ENCODE measurements at places on chromosomes 13 and 19.
A peak's percentile ranks its signal among the peaks of the same experiment; 100 is the strongest.

DNA sequence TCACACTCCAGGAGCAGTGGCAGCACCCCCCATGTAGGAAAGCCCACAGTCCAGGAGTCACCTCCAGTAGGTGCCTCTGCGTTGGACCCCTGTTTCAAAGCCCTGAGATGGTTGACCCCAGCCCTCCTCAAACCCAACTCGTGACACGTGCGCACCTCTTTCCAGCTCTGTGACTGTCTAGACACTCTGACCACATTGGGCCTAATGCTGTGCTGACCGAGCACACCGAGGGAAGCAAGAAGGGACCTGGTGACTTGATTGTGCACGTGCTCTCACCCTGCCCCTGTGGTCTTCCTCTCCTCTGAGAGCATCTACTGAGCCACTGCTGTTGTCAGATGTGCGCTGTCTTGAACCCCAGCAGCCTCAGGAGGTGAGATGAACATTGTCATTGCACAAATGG is 22.9 kb upstream of the SLC35E1 start:
- DNase-seq, result no peak

DNA sequence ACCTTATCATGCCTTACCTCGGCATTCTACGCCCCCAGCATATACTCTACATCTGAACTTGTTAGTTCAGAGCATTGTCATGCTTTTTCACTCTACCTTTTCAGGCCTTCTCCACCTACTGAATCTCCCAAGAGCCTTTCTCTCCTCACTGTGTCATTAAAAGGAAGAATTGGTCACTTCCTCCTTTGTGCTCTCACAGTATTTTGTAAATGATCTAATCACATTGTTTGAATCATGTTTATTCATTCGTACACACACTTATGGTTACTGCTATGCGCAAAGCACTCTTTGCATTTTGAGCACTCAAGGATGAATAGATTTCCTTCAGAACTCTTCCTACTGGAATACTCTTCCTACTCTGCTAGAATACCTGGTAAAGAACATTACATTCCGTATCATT is 15.8 kb upstream of the ELF1 start:
- DNase-seq, result no peak

GRCh38 chr13:70829748-70830147 is 721.5 kb upstream of the KLHL1 start:
- no peak for DNase-seq

GRCh38 chr13:47085346-47085745 is 188.5 kb upstream of the HTR2A start:
- DNase-seq, result no peak

DNA sequence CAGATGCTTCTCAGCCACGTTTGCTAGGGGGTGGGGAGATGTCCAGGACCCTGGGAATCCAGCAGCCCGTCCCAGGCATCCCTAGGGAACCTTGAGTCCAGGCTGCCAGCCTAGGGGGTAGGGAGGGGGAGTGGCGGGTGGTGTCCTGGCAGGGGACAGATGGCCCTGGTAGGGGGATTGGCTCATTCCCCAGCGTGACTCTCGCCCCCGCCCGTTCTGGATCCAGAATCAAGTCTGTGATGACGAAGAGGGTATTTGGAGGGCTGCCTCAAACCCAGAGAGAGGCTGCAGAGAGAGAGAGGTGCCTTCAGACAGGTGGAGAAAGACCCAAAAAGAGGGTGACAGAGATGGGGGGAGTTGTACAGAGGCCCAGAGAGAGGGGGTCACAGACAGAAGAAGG is 4.1 kb downstream of the SLC17A7 start:
- DNase-seq, result no peak

DNA sequence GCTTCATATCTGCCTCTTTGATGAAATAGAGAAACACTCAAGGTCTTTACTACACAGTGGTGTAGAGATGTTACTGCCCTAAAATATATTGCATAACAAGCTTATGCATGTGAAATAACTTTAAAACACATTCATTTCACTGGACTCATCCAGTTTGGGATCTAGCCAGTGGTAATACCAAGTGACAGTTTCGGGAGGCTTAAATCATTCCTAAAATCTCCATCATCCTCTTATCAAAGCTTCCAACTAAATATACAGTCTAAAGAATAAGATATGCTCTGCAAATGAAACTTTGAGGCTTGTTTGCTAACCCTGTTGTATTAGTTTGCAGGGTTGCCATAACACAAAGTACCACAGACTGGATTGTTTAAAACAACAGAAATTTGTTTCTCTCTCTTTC is 52.8 kb downstream of the THSD1 start:
- DNase-seq, result no peak

DNA sequence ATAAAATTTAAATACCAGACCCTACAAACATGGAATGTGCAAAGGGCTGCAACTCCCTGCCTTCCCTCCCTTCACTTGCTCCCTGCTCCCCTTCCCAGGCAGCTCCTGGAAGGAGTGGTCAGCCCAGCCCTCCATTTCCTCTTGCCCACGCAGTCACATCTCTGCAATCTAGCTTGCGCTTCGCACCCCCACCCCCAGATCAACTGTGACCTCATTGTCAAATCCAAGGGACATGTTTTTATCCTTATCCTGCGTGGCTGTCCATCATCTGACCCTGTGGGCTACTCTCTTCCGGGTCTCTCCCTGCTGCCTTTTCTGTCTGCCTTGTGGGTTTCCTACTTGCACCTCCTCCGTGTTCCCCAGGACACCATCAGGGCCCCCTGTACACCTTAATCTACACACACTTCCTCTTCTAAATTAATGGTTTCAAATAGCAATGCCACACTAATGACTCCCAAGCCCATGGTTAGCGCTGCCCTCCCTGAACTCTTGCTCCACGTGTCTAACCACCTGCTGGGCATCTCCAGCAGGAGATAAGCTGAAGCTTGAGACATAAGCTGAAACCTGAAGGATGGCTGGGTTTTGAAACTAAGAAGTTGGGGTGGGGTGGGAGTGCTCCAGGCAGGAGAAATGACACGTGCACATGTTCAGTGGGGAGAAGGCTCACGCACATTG is 118.3 kb downstream of the USP12 start:
- no peak for DNase-seq

- DNase-seq, result no peak
Observed at GRCh38 chr13:77425705-77426104, 98.8 kb upstream of the MYCBP2 start.

GRCh38 chr13:35496761-35497386 is 20.4 kb upstream of the MAB21L1 start:
- no peak for DNase-seq

DNA sequence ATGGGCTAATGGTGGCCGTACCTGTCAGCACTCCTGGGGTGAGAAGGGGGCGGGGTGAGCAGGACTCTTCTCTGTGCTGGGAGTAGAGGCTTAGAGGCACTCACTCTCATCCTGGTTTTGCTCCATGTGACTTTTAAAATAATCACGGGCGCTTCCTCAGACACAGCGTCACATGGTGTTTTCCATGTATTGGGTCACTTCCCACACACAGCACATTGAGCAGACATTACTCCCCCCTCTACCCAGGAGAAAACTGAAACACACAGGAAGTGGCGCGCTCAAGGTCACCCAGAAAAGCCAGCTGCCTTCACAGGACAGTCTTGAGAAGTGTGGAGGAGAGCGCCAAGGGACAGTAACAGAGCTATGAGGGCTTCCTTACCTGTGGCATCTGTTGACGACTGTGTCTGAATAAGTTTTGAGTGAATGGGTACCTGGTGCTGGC is 23.2 kb downstream of the SPATA13 start:
- no peak for DNase-seq

- no peak for DNase-seq
Observed at GRCh38 chr13:109707742-109708617, 78.4 kb downstream of the IRS2 start.

DNA sequence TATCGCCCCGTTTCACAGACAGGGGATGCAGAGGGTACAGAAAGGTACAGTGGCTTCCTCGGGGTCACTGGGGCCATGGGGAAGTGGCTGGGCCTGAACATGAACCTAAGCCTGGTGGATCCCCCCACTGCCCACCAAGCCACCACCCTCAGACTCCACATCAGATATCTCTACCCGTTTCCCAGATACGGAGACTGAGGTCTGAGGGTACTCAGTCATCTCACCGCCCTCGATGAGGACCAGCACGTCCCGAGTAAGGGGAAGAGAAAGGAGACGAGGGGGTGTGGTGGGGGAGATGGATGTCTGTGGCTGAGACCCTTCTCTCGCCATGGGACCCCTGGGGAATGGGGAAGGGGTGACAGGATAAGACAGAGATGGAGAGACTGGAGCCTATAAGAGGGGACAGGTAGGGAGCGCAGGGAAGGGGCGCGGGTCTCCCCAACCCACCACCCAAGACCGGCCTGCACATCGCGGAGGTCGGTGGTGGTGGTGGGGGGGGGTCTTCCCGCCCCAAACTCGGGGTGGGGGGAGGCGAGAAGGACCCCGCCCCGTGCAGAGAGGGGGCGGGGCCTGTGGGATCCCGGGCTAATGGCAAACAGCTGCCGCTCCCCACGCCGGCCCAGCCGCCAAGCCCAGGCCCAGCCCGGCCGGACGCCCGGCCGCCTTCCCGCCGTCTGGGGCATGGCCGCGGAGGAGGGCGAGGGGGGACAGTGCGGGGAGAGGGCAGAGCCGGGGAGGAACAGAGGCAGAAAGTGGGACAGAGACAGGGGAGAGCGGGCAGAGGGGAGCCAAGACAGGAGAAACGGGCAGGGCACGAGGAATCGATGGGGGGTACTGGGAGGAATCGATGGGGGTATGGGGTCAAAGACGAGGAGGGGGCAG is 698 bp downstream of the KANK2 start:
- DNase-seq, result no peak

GRCh38 chr19:30525383-30525782 is 153.2 kb downstream of the ZNF536 start:
- no peak for DNase-seq

DNA sequence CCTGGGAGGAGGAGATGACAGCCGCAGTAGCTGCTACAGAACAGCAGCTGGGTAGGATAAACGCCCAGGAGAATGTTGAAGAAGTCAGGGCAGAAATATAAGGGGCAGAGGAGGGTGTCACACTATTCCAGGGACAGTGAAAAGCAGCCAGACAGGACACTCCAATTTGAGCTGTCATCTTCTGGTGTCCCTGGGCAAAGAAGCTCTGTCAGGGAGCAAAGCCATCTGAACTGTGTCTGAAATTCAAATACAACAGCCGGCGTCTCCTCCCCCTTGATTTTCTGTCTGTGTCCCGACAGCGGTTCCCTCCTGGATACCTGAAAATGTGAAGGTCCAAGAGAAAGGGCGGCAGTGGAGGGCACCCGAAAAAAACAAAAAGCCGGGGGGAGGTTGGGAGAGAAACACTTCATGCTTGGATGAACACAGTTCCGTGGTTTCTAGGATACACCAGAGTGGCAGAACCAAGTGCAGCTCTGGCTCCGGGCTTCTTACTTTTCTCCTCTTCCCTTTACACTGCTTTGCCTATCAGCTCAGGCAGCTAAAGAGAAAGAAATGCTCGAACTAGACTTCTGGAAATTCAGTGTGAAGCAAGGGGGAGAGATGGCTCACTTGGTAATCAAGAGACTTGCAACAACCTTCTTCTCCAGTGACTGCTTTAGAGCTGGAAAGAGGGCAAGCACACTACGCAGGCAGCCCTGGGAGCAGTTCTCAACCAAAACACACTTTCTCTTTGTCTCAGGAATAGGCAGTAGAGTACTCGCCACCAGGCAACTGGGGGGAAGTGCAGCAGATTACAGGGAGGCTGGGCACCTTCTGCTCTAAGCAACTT is 465.6 kb downstream of the ITGBL1 start:
- DNase-seq, result no peak

DNA sequence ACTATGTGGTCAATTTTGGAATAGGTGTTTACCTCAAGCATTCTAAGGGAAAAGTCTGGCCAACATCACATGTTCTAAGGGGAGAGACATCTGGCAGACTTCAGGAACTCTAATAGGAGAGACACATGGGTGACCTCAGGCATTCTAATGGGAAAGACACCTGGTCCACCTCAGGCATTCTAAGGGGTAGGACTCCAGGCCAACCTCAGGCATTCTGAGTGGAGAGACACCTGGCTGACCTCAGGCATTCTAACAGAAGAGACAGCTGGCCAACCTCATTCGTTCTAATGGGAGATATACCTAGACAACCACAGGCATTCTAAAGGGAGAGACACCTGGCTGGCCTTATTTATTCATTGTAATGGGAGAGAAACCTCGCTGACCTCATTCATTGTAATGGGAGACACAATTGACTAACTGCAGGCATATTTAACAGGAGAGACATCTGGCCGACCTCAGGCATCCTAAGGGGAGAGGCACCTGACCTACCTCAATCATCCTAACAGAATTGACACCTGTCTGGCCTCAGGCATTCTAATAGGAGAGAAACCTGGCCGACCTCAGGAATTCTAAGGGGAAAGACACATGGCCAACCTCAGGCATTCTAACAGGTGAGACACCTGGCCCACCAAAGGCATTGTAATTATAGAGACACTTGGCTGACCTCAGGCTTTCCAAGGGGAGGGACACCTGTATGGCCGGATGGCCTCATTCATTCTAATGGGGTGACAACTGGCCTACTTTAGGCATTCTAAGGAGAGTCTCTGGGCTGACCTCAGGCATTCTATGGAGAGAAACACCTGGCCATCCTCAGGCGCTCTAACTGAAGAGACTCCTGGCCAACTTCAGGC is 1346.8 kb downstream of the UQCRFS1 start:
- DNase-seq, result no peak

- DNase-seq, result no peak
Observed at GRCh38 chr13:87172166-87172835, 498.9 kb upstream of the SLITRK5 start.

GRCh38 chr13:31898378-31899071 is 133.0 kb upstream of the FRY start:
- DNase-seq, result no peak

GRCh38 chr13:31248965-31249539 is 49.3 kb downstream of the B3GLCT start:
- DNase-seq, result no peak

- no peak for DNase-seq
Observed at GRCh38 chr19:23402388-23402787, 7.1 kb upstream of the ZNF91 start.

- no peak for DNase-seq
Observed at GRCh38 chr13:113860051-113860664, 3.7 kb downstream of the GAS6 start.

- DNase-seq, result peak; percentile 49
Observed at GRCh38 chr19:12064590-12065538, at the start of gene ZNF844. Gene ZNF844 (plus strand): TSS chr19:12064731. CDS start chr19:12064874, 143 bp downstream.

DNA sequence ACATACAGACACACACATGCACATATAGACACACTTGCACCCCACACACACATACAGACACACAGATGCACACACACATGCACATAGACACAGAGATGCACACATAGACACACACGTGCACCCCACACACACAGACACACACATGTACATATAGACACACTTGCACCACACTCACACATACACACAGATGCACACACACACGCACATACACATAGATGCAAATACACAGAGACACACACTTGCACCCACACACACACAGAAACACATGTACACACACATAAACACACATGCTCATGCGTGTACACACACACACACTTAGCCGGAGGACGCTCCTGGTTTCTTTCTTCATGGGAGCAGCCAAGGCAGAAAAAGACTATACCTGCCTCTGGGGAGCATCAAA is 10.0 kb downstream of the COL4A2 start:
- DNase-seq, result no peak
